ENCODE measurements at places on chromosomes 13 and 19. TPM values are rescaled to one million over a fixed set of nuclear protein-coding genes. Genes with fewer than 3 reads are reported as not detected.
A peak's percentile ranks its signal among the peaks of the same experiment; 100 is the strongest.

Gene ATP12A
- total RNA-seq = not detected

Gene ATP13A1
- 12.4 TPM for total RNA-seq

Gene IL11
- total RNA-seq = not detected

- no peaks in the 10 kb centered on the region for H3K36me3 ChIP-seq
- H3K4me3 ChIP-seq = no peak overlapping the region
- peaks cover 53% of the 10 kb centered on the region for H3K27me3 ChIP-seq
- H3K27ac ChIP-seq = no peak overlapping the region
- peaks cover 11% of the 10 kb centered on the region for H3K4me1 ChIP-seq
- no peak for DNase-seq
Measured at GRCh38 chr13:112200200-112200599, 133.3 kb downstream of the SOX1 start.

DNA sequence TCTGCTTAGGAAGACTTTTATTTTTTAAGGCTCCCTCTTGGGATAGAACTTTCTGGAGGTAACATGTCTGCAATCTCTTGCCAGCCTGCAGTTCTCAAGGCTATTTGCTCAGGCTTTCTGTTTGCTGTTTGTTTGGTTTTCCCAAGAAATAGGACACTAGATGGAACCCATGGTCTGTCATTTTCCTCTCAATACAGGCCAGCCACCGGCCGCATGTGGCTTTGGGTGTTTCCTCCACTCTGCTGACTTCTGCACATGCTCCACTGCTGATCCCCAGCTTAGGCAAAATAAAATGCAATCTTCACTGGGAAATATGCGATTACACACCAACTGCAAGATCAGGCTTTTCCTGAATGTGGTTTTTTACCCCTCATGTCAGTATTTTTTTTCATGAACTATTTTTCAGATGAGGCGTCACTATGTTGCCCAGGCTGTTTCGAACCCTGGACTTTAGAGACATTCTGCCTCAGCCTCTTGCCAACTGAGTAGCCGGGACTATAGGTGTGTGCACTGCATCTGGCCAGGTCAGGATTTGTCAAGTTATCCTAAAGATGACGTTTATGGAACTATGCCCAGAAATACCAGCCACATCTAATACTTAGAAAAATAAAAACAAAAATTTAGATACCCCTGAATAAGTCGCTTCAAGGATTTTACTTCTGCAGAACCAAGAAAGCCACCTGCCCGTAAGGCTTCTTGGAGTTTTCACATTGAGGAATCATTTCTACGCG, 94.3 kb upstream of the PABPC3 start:
- H3K4me1 ChIP-seq = no peaks in the 10 kb centered on the region
- no peak overlapping the region for H3K27ac ChIP-seq
- no peaks in the 10 kb centered on the region for H3K36me3 ChIP-seq
- DNase-seq = no peak
- H3K27me3 ChIP-seq = peaks cover 27% of the 10 kb centered on the region

DNA sequence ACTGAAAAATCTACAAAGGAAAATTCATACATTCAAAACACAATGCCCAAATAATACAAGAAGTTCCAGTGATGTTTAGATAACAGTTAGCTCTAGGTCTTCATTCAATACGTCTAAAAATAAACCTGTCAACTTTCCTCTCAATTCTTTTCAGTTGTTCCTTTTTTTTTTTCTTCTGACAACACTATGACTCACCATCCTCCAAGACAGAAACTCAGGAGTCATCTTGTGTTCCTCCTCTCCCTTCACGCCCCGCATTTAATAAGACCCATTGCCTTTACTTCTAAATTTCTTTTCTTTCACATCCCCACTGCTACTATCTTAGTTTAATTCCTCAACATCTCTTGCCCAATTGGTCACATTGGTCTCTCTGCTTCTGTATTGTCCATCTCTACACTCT, 759.9 kb downstream of the GPC5 start:
- no peaks in the 10 kb centered on the region for H3K4me1 ChIP-seq
- no peaks in the 10 kb centered on the region for H3K36me3 ChIP-seq
- H3K27me3 ChIP-seq = no peaks in the 10 kb centered on the region

GRCh38 chr13:53028637-53029203, at the start of gene OLFM4:
OLFM4 (plus strand) TSS chr13:53028813; CDS start chr13:53028837, 24 bp downstream.
- H3K27ac ChIP-seq = no peak within 1 kb of the TSS
- DNase-seq = no peak
- H3K36me3 ChIP-seq = no peaks in the 10 kb centered on the region
- H3K4me1 ChIP-seq = no peaks in the 10 kb centered on the region
- H3K27me3 ChIP-seq = peaks cover 5% of the 10 kb centered on the region

DNA sequence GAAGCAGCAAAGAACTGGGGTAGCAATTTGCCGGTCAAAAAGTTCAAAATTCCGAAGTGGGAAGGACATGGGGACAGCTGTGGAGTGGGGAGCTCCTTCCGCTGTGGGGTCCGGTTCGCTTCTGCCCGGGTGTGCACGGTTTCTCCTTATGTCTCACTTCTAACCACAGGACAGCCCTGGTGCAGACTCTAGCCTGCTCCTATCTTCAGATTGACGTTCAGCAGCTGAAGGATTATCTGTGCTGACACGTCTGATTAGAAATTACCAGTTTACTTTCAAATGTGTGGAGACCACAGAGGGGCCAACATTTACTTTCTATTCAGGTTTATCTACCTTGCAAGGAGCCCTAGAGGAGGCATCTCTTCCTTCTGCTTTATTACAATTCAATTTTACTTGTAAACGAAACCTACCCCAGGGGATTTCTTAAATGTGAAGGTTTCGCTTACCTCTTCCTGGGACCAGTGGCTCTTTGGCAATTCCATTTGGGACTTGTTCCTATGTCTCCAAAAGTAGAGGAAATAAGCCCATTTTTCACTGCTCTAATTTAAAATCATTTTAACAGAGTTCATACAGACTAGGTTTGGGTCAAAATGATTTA, 27.3 kb downstream of the LHFPL6 start:
- no peaks in the 10 kb centered on the region for H3K27me3 ChIP-seq
- peak overlapping the region; percentile 39 for H3K27ac ChIP-seq
- peak overlapping the region; percentile 6 for H3K4me3 ChIP-seq
- H3K4me1 ChIP-seq = peaks cover 3% of the 10 kb centered on the region
